ENCODE measurements at places on chromosomes 4 and X. TPM values are rescaled to one million over a fixed set of nuclear protein-coding genes. Genes with fewer than 3 reads are reported as not detected.

SMIM10 gene
- 3.8 TPM for total RNA-seq

BBS12 gene
- 3.5 TPM for total RNA-seq

PROM1 gene
- total RNA-seq, result not detected

IL9R gene
- total RNA-seq, result not detected

GLRA2 gene
- not detected for total RNA-seq

TDO2 gene
- total RNA-seq, result not detected

CDKL5 gene
- total RNA-seq, result 2.0 TPM

SYNPO2 gene
- total RNA-seq, result 4.3 TPM

CXCL5 gene
- total RNA-seq, result not detected

TEX13D gene
- total RNA-seq, result not detected

UGT2B10 gene
- total RNA-seq, result not detected

FAM184B gene
- not detected for total RNA-seq

SPANXC gene
- total RNA-seq, result not detected

SYN1 gene
- total RNA-seq, result not detected

EGFL6 gene
- total RNA-seq, result not detected

FGF2 gene
- 293 TPM for total RNA-seq

GPRIN3 gene
- not detected for total RNA-seq

ZNF711 gene
- 0.43 TPM for total RNA-seq

C4orf36 gene
- not detected for total RNA-seq

TBCK gene
- 38.2 TPM for total RNA-seq

MXRA5 gene
- total RNA-seq, result 79.1 TPM

GLA gene
- 36.6 TPM for total RNA-seq

TRIML1 gene
- not detected for total RNA-seq

SPANXB1 gene
- total RNA-seq, result not detected

THOC2 gene
- 47.8 TPM for total RNA-seq

H2BW2 gene
- total RNA-seq, result not detected

POU3F4 gene
- total RNA-seq, result not detected

SH3BP2 gene
- total RNA-seq, result 46.3 TPM

HPSE gene
- 1.0 TPM for total RNA-seq

CD38 gene
- total RNA-seq, result not detected

RASGEF1B gene
- total RNA-seq, result not detected

FHIP1A gene
- 0.11 TPM for total RNA-seq

UGT2B17 gene
- not detected for total RNA-seq

KLHL4 gene
- total RNA-seq, result 0.11 TPM

DMRTC1B gene
- not detected for total RNA-seq

KCNIP4 gene
- total RNA-seq, result not detected

TCEAL3 gene
- total RNA-seq, result 33.4 TPM

SMIM31 gene
- total RNA-seq, result not detected

RTL5 gene
- 1.0 TPM for total RNA-seq

USP17L29 gene
- not detected for total RNA-seq

AKAP14 gene
- not detected for total RNA-seq

GABRB1 gene
- not detected for total RNA-seq

LRIT3 gene
- total RNA-seq, result 0.11 TPM

Measured in GM23248 (cell line).